Placental pericyte (primary cell): ENCODE measurements at places on chromosomes 1 and 21. TPM values are rescaled to one million over a fixed set of nuclear protein-coding genes. Genes with fewer than 3 reads are reported as not detected.

Gene CAMK1G
- 0.66 and 10.6 TPM in 2 replicates for total RNA-seq

Gene EPRS1
- 164 and 176 TPM in 2 replicates for total RNA-seq

Gene PTPN7
- total RNA-seq, result not detected in 2 replicates

Gene ADGRB2
- total RNA-seq, result 14.0 and 15.5 TPM in 2 replicates

Gene PGLYRP3
- total RNA-seq, result not detected in 2 replicates

Gene BEST4
- 0.14 and 0.22 TPM in 2 replicates for total RNA-seq

Gene CD55
- total RNA-seq, result 41.2 and 173 TPM in 2 replicates

Gene ICOSLG
- 0.57 and 1.1 TPM in 2 replicates for total RNA-seq

Gene CLCA1
- total RNA-seq, result 0.22 TPM in 1 of 2 replicates, not detected in the other

Gene AXDND1
- total RNA-seq, result 0.43 and 0.44 TPM in 2 replicates

Gene LHX4
- under 0.01 and 0.14 TPM in 2 replicates for total RNA-seq

Gene CDK11B
- 9.2 and 9.8 TPM in 2 replicates for total RNA-seq

Gene FAM177B
- total RNA-seq, result 0.29 TPM in 1 of 2 replicates, not detected in the other

Gene FCMR
- total RNA-seq, result 4.3 and 7.7 TPM in 2 replicates

Gene SEC16B
- 0.22 and 2.0 TPM in 2 replicates for total RNA-seq

Gene EGLN1
- total RNA-seq, result 41.2 and 44.2 TPM in 2 replicates

Gene NUCKS1
- total RNA-seq, result 84.7 and 185 TPM in 2 replicates

Gene KCNT2
- 0.14 and 0.44 TPM in 2 replicates for total RNA-seq

Gene USH2A
- total RNA-seq, result under 0.01 TPM in 1 of 2 replicates, not detected in the other

Gene OR2T8
- total RNA-seq, result 0.22 TPM in 1 of 2 replicates, not detected in the other

Gene SDHB
- total RNA-seq, result 100 and 106 TPM in 2 replicates

Gene CFHR2
- not detected in 2 replicates for total RNA-seq

Gene MAD2L2
- 33.0 and 46.1 TPM in 2 replicates for total RNA-seq

Gene SPRR5
- not detected in 2 replicates for total RNA-seq
